Thoracic aorta (tissue), 2 donors: ENCODE measurements at places on chromosomes 12 and 14.

DNA sequence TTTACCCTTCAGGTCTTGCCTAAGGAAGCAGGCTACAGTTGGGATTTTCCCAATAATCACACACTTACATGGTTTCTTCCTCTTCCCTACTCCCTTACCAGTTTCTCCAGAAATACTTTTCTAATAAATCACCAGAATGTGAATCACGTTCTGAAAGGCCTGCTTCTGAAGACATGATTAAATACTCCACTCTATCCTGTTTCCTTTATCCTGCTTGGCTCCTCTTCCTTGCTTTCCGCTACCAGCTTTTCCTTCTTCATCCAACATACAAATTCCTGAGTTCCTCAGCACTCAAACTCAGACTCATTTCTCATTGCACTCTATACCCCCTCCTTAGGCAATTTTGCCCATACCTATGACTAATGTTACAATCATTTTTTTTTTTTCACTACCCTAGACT lies 118.3 kb downstream of the MGAT4C start:
- DNase-seq: no peak

DNA sequence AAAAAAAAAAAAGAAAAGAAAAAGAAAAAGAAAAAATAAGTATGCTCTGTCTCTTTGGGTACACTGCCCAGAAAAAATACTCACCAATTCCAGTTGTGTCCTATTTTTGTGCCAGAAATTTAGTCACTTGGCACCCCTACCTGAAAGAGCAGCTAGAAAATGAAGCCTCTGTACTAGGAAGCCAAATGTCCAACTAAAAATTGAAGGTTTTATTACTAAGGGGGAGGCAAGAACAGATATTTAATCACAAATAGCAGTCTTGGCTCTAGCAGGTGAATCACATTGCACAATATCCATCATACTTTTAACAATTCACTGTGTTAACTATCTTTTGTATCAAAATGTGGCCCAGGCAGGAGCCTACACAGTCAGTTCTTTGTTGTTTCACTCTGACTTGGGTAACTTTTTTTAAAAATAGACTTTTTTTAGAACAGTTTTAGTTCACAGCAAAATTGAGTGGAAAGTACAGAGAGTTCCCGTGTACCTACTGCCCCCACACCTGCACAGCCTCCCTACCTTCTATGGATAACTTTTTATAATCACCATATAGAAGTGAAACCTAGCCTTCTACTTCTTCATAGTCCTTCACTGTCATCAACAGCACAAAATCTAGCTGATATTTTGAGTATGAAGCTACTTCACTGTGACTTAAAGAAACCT lies 87.1 kb upstream of the ATF7IP start:
- DNase-seq: no peak

DNA sequence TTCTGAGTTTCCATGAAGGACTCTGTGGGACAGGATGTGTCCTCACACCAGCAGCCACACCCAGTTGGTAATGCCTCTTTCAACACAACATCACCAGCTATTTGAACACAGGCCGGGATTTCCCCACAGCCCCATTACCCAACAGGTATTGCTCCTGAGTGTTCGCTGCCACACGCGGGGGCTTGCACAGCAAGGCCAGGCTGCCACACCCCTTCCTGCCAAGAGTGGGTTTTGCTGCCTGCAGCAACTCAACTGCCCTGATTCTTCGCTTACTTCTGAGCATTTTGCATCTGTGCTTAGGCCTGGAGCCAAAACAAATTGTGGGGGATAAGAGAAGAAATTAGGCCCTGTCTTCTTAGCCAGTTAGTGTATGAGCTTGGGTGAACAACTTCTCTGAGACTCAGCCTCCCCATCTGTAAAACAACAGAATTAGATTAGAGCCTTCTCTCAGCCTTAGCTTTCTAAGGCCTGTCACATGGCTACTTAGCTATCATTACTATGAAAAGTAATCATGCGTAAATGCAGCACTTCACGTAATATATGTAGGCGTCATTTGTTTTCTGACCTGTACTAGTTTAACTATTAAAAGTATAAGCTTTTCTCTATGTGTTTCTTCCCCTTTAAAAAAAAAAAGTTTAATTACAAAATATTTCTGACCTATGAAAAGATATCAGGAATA lies 20.0 kb downstream of the CKAP4 start:
- no peak for DNase-seq

DNA sequence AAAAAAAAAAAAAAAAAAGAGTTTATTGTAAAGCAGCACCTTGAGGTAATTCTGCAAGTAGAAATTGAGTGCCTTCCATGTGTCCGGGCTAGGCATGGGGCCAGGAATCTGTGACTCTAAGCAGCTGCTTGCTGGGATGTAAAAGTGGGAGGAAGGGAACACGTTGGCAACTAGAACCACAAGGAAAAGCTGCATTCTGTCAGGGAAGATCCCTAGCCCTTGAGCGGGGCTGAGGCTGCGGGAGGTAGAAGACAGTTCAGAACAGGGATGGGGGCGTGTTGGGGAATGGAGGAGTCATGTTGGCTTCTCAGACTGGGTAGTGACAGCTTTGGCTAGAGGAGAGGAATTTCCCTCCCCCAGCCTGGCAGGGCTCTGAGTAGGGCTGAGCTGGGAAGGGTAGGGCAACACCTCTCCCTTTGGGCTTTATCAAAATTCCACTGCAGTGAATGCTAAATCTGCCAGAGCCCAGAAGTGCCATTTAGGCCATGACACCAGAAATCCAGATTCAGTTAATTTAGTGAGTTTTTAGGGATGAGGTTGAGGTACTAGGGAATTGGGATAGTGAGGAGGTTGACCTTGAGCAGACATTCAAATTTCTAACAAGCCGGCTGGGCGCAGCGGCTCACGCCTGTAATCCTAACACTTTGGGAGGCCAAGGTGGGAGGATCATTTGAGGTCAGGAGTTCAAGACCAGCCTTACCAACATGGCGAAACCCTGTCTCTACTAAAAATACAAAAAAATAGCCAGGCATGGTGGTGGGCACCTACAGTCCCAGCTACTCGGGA lies 3.4 kb upstream of the TRAFD1 start:
- peak; percentile 36 for DNase-seq

GRCh38 chr14:56135001-56135400 lies 16.8 kb downstream of the PELI2 start:
- DNase-seq: no peak

GRCh38 chr12:122979001-122979907 lies 1.2 kb upstream of the ARL6IP4 start:
- no peak for DNase-seq

DNA sequence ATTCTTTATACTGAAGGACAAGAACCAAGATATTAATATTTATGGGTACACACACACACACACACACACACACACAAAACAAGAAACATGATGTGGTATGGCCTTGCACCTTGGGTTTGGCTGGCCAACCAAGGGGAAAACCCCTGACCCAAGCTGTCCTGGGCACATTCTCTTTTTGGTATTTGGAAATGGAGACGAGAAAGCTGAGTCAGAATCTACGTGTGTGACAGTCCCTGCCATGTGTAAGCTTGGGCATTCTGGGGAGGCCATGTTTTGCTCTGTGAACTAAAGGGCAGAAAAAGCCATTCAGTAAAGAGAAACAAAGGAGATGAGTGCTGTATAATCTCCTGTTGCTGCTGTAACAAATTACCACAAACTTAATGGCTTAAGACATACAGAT lies 35.6 kb downstream of the PTGER2 start:
- DNase-seq: no peak

GRCh38 chr14:68630611-68631393 lies 162.1 kb downstream of the ZFP36L1 start:
- no peak for DNase-seq

DNA sequence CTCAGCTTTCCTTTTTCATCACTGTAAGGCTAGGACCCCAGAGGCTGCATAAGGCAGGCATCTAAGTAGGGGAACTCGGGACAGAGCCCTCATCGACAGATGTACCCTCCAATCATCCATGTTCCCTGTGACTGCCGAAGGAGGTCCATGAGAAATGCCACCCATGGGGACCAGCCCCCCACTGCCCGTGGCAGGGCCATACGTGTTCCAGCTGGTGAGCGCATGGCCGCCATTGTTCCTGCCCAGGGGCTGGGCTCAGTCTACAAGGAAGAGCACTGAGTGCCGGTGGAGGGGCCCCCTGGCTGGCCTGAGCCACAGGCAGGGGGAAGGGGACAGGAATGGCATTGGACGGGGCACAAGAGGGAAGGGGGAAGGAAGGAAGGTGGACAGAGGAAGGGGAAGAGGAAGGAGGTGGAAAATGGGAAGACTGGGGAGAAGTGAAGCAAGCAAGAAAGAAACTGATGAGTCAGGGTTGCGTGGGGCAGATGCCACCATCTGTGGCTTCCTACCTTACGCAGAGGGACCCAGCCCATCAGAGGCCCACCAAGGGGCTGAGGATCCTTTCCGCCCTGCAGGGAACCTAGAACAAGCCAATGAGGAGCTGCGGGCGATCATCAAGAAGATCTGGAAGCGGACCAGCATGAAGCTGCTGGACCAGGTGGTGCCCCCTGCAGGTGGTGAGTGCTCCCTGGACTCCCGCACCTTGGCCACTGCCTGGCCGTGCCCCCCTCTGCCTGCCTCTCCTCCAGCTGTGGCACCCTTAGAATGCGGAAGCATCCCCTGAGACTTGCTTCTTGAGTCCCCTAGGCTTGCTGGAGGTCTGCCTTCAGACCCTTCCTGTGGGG lies 120.6 kb upstream of the FKBP4 start:
- DNase-seq: no peak

- no peak for DNase-seq
Measured at GRCh38 chr14:102776761-102777710, at the start of gene TRAF3. TSS of gene TRAF3 (plus strand) at chr14:102777449. CDS start at chr14:102870202, 92,753 bp downstream.

DNA sequence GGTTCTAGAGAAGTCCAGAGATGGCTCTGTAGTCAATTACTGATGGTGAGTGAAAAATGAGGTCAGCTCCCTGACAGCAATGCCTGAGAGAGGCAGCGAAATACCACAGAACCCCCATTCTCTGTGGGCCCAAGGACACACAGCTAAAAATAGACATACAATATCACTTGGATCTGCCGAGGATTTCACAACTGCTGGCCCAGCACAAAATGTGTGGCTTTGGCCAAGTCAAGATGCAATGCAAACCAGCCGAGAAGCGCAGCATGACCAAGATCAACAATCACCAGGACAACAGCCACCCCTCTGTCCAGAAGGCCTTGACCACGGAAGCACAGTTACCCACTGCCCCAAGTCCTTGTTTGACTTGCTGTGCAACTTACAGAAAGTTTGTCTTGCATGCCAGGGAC lies 52.2 kb downstream of the CKAP4 start:
- DNase-seq: peak; percentile 28

DNA sequence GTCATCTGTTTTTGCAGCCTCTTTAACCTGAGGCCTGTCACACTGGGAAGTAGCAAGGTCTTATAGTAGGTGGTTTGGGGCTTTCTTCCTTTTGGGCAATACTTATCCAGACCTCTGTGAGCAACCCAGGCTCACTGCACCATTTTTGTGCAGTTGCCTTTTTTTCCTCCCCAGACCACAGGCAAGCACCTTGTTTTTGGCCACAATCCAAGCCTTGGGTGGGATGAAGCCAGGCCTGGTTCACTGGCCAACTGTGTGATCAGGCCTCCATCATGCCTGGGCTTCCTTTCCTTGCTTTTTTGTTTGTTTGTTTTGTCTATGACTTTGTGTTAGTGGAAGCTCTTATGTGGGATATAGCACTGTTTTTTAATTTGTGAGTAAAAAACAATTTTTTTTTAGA lies 71.7 kb downstream of the DNAH10 start:
- DNase-seq: no peak

DNA sequence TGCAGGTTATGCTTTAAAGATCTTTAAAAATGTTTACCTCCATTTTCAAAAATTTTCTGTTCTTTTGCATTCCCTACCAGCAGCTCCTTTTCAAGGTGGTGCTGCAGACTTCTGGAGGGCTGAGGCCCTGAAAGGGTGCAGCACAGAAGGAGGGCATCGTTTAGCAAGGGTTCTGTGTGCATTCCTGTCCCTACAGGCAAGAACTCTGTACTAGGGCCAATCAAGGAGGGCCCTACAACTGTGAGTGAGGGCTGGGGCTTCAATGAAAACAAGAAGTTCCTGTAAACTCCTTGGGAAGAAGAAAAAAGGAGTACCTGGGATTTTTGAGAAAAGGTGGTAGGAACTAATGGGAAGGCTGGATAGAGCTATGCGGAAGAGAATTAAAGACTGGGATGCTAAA lies 50.7 kb upstream of the CSRP2 start:
- DNase-seq: no peak

DNA sequence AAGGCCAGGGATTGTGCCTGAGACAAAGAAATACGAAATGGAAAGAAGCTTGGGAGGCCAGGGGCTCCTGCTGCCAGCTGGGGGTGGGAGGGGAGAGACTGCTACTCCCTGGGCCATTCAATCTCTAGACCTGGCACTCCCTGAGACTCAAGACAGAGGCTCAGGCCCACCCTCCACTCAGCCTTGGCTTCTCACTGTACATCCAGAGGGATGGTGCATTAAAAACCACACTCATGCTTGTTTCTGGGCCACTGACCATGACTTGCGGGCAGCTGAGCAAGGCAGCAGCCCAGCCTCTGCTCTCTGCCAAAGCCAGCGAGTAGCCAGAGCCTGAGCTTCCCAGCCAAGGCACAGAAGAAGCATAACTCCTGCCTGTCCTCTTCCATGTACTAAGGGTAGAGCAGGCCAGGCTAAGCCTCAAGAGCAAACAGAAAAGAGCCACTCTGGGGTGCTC lies 41.5 kb downstream of the PITPNM2 start:
- DNase-seq: no peak

DNA sequence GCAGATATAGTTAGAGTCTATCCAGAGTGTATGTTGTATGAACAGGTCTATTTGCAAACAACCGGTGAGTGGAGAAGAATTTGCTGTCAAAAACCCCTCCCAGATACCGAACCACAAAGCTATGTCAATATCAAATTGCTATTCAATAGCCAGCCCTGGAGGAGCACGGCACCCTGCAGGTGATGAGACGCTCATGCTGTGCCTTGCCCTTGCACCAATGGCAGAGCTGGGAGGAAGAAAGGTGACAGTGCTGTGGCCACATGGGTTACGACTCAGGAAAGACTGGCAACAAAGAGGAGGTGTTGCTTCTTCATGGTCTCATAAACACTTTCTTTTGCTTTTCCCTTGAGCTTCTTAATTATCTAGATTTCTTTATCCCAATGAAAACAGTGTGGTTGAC lies 55.7 kb downstream of the PAX9 start:
- DNase-seq: no peak

DNA sequence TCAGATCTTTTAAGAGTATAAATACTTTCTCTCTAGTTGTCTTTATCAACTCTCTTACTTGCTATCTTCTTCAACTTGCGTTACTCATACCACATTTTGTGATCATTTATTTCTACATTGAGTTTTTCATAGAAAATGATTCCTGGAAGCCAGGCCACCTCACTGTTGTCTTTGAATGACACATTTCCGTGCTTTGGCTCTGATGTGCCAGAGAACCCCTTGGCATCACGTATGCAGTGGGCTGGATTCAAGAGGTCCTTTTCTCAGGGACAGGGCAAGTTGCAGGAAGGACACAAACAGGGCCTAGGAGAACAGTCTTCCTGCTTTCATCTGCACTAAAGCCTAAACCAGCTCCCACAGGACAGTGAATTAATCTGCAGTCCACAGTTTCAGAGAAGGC lies 70.3 kb upstream of the PYGL start:
- peak; percentile 33 for DNase-seq

- no peak for DNase-seq
Measured at GRCh38 chr12:4356041-4356327, 23.5 kb downstream of the FGF23 start.

GRCh38 chr12:132466241-132467201 lies 23.4 kb upstream of the FBRSL1 start:
- no peak for DNase-seq

- no peak for DNase-seq
Measured at GRCh38 chr12:116620492-116621191, 61.5 kb downstream of the MAP1LC3B2 start.
